ENCODE measurements at places on chromosomes 6 and 20. TPM values are rescaled to one million over a fixed set of nuclear protein-coding genes. Genes with fewer than 3 reads are reported as not detected.

The ARFGEF2 gene
- 28.6 TPM for polyA plus RNA-seq

The NAA20 gene
- polyA plus RNA-seq = 106 TPM

The B3GALT4 gene
- polyA plus RNA-seq = 4.0 TPM

DNA sequence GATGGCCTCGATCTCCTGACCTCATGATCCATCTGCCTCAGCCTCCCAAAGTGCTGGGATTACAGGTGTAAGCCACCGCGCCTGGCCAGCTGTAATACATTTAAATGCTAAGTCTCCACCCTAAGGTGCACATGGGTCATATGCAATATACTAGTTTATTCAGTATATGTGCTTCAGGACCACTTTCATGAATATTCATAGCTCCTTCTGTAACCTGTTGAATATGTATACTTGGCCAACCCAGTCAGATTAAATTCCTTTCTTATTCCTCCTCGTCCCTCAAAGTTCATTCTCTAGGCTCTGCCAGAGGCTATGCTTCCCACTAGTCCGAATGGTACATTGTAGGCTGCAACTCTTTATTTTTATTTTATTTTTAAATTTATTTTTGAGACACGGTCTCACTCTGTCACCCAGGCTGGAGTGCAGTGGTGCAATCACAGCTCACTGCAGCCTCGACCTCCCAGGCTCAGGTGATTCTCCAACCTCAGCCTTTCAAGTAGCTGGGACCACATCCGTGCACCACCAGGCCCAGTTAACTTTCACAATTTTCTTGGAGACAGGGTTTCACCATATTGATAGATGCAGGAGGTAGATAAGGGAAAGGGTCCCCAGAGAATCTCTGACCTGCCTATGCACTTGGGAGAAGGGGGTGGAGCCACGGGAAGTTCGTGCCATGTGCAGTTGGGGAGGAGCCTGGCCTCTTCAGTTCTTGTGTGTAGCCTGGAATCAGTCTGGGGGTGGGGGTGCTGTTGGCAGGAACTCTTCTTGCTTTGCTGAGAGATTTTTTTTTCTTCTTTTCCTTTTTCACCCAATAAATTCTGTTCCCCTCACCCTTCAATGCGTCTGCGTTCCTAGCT lies 41.3 kb upstream of the DDR1 start:
- no peak for DNase-seq

- no peak for DNase-seq
Measured at GRCh38 chr6:113634352-113635163, 222.6 kb upstream of the MARCKS start.

GRCh38 chr6:157631412-157631811 lies 191.6 kb upstream of the SNX9 start:
- DNase-seq = no peak

DNA sequence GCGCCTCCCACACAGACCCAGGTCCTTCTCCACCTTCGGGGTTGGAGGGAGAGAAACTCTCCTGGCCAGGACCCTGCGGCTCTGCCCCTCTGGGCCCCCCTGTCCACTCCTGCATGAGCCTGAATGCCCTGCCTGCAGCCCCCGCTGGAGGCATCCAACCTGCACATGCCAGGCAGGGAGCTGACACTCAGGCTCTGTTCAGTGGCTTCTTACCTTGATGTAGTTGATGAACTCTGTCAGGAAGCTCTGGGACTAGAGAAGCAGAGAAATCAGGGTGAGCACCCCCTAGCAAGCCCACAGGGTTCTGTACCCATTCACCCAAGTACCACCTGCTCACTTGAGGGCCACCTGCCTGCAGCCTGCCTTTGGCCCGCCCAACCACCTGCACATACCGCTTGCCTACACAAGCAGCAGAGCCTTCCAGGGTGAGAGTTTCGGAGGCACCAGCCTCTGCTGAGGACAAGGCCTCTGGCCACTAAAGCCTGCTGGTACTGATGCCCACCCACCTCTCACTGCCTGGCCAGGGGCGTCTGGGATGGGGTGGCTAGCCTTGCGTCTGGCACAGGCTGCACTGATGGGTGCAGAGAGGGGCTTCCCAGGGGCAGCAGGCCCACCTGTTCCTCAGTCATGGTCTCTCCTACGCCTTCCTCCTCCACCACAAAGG lies 9.7 kb downstream of the DDRGK1 start:
- DNase-seq = no peak

- DNase-seq = no peak
Measured at GRCh38 chr6:52588710-52589091, 11.8 kb upstream of the TRAM2 start.

GRCh38 chr6:169131390-169131789 lies 122.3 kb downstream of the THBS2 start:
- DNase-seq = no peak

DNA sequence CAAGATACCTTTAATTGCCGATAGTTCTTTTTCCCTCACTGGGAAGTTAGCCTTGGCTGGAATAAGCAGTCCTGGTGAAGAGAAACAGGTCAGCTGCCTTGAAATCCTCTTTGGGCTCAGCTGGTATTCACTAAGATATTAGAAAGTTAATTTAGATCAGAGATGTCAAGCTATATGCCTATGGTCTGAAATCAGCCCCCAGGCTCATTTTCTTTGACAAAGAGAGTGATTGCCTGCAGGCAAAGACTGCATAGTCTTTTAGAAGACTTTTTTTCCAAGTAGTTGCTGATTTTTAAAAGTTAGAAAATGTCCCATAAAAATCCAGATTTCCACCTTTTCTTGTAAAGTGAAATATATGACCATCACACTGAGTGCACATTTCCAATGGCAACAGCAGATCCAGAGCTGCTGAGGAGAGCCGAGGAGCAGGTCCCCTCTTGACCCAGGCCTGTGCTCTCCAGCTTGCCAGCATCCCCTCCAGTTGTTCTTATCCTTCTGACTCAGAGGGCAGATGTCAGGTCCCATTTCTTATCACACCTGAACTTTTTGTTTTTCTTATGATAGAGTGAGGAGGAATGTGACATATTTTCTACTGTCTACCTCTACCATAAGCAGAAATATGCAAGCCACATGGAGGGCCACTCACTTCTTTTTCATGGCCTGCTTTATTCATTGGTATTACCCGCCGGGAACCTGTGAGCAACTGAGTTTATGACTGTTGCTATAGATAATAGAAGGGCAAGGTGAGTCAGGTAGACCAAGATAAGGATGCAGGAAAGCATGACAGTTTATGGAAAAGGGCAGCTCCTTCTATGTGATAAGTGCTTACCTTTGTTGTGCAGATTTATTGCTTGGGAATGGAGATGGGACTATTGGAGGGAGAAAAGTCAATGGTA lies 17.6 kb upstream of the L3MBTL3 start:
- DNase-seq = no peak

- no peak for DNase-seq
Measured at GRCh38 chr20:44460795-44461141, 14.9 kb upstream of the TTPAL start.

All from right renal cortex interstitium (tissue), 3 donors.